ENCODE measurements at places on chromosomes 4 and X.
A peak's percentile ranks its signal among the peaks of the same experiment; 100 is the strongest.

DNA sequence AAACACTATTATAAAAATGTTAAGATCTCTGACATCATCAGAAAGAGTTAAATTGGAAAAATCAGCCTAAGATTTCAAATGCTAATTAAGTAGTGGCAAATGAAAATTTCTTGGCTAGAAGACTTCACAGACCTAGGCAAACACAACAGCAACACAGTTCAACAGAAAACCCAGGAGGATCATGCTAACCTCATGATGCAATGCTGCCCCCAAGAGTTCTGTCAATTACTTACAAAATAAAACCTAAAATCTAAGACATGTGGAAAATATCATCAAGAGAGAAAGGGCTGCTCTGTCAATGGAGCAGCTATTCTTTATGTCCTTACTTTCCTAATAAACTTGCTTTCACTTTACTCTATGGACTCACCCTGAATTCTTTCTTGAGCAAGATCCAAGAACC is 21.0 kb downstream of the S100G start:
- no peak for DNase-seq

GRCh38 chr4:6198278-6198677 is 2.1 kb downstream of the JAKMIP1 start:
- peak; percentile 76 for DNase-seq

DNA sequence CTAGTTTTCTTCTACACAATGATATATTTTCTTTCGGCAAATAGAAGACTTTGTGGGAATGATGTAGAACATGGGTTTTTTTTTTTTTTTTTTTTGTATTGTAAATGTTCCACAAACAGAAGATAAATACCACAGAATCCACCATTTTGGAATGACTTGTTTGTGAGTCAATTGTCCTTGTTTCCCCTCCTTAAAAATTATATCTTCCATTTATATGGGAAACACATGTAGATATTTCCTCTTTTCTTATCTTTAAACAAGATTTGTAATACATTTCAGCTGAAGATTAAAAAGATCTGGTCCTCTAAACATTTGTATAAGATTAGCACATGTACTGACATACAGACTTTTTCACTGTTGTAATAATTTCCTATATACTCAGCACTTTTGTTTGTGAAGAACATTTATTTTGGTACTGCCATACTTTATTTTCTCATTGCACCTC is 304.6 kb downstream of the SPRY1 start:
- no peak for DNase-seq

DNA sequence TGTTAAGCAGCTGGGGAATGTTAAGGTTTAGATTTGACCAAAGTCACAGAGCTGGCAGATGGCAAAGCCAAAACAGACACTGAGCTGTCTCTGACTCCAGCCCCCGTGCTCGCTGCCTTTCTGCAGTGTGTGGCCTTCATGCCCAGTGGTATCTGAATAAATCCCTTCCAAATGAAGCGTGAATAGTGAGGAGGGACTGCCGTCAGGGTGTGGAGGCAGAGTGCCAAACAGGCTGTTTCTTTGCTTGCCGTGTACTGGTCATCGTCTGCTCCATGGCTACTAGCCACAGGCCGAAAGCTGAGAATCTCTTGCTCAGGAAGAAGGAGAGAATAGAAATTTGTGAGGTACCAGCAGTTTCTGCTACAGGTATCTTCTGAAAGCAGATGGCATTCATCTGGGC is 19.7 kb downstream of the PRIMPOL start:
- DNase-seq, result no peak

GRCh38 chr4:165288639-165289422 is 38.6 kb upstream of the MSMO1 start:
- no peak for DNase-seq

- no peak for DNase-seq
Observed at GRCh38 chr4:26860922-26861433, 337 bp downstream of the STIM2 start.

- DNase-seq, result no peak
Observed at GRCh38 chrX:54950730-54951375, 30.2 kb downstream of the TRO start.

GRCh38 chr4:81003597-81004111 is 26.9 kb upstream of the BMP3 start:
- no peak for DNase-seq

- peak; percentile 69 for DNase-seq
Observed at GRCh38 chr4:78776079-78776728, at the start of gene BMP2K. Gene BMP2K (plus strand): TSS chr4:78776350. CDS start chr4:78776544, 194 bp downstream.
